Vagina (tissue), 2 donors: ENCODE measurements at places on chromosomes 4 and X.

GRCh38 chrX:257681-258289 is 23.4 kb upstream of the PLCXD1 start:
- DNase-seq = no peak

GRCh38 chrX:115378471-115378870 is 89.0 kb downstream of the LUZP4 start:
- DNase-seq = no peak

DNA sequence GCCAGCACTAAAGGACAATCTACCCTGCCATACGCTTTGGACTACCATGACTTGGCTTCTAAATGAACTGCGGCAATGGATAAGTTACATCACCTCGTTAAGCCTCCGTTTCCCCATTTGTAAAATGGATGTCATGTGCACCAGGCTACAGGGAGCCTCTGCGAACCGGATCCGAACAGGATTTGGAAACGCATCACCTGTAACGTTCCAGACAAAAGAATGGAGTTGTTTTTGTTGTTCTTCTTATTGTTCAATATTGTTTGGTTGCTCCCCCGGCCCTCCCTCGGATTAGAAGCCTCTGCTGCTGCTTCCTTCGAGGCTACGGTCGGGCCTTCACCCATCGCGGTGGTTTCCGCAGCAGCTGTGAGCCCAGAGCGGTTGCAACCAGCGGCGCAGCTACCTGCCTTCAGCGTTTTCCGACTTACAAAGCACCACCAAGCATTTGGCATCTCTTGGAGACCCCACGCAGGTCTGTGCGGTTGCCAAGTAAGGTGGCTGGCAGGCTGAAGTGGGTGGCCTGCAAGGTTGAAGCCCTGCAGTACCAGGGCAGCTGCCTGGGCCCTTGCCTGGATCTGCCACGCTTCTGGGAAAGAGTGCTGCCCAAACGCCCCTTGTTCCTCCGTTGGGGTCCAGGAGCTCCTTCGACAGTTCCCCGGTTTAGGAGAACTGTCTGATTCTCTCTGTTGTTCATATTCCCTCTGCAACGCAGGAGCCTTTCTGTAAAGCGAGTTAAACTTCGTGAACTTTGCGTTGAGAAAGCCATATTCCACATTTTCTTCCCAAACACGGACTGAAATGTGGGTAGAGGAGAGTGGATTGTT is 7.1 kb downstream of the NKX3-2 start:
- no peak for DNase-seq

DNA sequence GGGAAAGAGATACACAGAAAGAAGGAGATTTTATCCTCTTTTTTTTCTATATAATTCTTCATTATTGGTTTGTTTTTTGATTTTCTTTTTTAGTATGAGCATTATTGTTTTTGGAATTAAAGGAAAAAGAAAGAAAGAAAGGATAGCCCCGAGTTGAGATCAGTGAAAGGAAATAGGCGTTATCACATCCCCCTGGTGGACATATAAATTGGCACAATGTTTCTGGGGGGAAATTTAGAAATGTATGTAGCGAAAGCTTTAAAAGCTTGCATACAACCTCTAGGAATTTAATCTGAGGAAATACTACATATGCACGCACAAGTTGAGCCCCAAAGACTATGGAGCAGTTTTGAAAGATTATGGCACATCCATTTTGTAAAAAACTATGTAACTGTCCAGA is 226.3 kb upstream of the LDB2 start:
- DNase-seq = no peak

DNA sequence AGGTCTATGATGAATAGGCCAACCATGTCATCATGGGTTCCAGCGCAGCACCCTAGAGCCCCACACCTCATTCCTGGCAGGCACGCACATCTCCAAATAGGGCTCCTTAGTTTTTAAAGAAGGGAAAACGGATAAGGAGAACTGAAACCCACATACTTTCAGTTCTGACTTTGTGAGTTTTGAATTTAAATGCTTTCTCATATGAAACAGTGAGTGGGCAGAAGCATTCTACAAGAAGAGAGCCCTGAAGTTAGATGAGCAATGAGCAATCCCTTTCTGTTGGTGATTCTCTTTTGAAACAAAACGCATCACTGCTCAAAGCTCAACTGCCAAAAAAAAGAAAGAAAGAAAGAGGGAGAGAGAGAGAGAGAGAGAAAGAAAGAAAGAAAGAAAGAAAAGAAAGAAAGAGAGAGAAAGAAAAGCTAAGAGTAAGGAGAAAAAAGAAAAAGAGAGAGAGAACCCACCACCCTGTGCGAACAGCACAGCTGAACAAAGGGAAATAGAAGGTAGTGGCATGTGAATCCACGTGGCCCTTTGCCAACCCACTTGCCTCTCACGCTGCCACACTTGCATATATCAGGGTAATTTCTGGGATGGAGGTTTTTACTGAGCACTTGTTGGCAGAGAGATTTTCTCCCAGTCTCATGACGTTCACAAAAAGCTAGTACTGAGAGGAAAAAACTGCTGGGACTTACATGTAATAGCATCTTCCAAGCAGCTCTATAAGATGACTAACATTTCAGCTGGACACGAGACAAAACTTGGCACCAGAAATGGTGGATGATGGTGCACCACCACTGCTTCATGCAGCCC is 31.0 kb downstream of the TMSB4X start:
- no peak for DNase-seq

DNA sequence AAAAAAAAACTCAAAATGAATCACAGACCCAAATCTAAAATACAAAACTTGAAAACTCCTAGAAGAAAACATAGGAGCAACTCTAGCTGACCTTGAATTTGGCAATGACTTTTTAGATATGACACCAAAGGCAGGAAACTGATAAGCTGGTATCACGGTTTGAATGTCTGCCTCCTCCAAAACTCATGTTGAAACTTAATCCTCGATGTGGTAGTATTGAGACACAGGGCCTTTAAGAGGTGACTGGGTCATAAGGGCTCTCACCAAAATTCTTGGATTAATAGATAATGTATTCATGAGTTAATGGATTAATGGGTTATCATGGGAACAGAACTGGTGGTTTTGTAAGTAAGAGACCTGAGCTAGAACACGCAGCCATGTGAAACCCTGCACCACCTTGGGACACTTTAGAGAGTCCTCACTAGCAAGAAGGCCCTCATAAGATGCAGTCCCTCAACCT is 40.5 kb downstream of the FRYL start:
- DNase-seq = no peak
